Hindlimb muscle (tissue), 1 donor: ENCODE measurements at places on chromosomes 4 and X.
A peak's percentile ranks its signal among the peaks of the same experiment; 100 is the strongest.

- no peak for DNase-seq
These were observed 377 bp downstream of the CHRNA9 start for GRCh38 chr4:40335525-40335894.

DNA sequence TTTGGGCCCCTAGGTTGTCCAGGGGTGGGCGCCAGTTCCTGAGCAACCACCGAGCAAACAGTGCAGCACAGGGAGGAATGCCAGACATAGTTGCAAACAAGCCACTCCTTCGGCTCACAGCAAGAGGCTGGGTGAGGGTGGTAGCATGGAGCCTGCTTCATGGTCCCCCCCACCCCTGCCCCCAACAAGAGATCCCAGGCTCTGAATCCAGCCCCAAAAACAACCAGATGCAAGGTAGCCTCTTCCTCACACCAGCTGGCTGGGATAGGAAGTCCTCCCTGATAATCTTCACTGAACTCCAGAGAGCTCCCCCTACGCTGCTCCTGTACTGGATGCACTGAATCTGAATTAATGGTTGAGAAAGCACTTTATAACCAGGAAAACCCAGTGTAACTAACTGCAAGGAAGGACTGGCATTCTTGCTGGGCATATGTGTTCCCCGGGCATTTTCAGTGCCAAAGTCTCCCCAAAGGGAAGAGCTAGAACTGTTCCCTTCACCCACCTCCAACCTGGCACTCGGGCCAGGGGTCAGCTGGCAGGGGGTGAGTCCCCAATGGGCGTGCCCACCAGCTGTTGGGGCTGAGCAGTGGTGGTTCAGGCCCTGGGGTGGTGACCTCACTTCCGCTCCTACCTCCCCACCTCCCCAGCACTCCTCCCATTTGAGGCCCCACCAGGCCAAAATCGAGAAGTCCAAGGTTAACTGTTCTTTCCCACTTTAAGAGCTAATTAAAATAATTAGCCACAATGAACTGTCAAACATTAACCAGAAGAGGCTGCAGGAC lies 1.5 kb downstream of the ELF4 start:
- no peak for DNase-seq

GRCh38 chrX:12901486-12901885 lies 4.9 kb upstream of the TLR8 start:
- DNase-seq, result peak; percentile 35

GRCh38 chr4:90584051-90584450 lies 456.9 kb downstream of the CCSER1 start:
- DNase-seq, result no peak

DNA sequence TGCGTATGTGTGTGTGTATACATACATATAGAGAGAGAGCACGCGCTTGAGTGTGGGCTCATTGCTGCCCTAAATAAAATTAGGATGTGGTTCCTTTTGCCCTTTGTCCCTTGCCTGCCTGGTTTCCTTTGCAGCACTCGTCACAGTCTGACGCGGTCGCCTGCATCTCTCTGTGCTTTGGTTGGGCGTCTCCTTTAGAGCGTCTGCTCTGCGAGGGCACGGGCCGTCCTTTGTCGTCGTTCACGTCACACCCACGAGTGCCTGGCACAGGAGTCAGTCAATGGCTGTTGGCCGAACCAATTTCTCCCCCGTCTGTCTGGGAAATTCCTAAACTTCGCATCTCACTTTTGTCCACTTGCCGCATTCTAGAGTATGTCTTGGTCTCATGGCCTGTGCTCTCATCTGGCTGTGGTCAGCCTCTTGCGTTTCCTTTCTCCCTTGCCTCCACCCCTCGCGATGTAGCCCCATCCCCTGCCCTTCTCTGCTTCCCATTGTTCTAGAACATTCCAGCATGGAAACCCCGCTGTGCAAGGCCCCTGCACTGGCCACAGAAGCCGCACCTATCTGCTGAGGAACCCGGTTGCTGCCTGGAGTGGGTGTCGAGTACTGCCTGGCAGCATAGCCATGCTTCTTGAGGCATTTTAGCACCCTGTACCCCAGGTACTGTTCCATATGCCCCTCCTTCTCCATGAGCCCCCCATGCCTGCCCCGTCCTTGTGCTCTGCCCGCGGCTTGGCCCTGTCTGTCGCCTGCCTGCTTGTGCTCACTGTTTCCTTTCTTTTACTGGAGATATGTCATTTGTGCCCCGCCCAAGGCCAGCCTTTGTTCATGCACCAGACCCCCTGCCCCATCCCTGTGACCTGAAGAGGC lies 8.0 kb downstream of the MAEA start:
- DNase-seq, result no peak

- no peak for DNase-seq
These were observed 55.5 kb upstream of the FBXW7 start for GRCh38 chr4:152591396-152591795.

DNA sequence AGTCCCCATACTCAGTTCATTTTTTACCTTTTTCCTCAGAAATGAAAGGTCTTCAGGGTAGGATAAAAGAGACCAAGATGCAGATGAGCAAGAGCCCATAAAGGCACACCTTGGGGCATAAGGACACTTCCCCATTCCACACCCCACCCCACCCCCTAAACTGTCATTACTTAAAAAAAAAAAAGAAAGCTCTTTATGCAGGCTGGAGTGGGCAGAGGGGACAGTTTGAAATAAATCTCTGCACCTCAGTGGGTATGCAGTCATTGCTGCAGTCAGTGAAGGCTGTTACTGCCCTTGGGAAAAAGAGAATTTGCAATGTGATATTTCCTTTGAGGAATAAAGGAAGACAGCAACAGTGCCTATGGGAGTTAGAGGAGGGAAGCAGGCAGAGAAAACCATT lies 137.5 kb downstream of the ANK2 start:
- no peak for DNase-seq

DNA sequence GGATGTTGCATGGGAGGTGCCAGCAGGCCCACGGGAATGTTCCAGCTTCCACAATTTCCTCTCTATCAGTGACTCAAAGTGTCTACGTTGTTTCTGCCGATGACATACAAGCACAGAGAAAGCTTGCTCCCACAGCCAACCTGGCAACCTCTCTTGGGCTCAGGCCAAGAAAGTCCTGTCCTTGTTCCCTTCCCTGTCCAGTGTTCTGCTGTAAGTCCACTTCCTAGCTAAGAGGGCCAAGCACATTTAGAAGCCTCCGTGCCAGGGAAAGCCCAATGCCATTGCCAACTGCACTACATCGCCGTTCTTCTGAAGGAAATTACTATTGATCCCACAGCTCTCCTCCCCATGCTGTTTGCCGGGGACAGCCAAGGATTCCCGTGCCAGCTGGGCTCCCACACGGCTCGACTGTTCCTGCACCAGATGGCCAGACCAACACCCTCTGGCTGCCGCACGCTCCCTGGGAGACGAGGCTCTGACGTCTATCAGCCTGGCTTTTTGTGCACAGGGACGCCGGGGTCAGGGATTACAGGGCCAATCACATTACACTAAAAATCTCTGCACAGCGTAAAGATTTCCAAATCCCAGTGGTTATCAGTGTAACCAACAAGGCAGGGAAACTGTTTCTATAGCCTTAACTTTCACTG lies 284.0 kb downstream of the BCOR start:
- peak; percentile 43 for DNase-seq

DNA sequence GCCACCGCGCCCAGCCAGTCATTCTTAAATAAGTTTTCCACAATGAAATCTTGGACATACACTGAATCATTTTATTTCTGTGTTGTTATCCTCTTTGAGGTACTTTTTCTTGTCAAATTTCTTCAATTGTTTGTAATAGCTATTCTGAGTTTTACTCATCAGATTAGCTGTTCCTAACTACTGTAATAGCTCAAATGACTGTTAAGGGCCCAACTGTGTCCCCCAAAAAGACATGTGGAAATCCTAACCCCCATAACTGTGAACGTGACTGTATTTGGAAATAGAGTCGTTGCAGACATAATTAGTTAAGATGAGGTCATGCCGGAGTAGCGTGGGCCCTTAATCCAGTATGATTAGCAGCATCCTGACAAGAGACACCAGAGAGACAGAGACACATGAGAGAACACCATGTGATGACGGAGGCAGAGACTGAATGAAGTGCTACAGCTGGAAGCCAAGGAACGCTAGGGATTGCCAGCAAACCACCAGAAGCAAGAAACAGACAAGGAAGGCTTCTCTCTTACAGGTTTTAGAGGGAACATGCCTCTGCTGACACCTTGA lies 22.9 kb downstream of the ACOT9 start:
- DNase-seq, result no peak

- DNase-seq, result no peak
These were observed 1117.6 kb upstream of the PRKX start for GRCh38 chrX:4830880-4831557.

DNA sequence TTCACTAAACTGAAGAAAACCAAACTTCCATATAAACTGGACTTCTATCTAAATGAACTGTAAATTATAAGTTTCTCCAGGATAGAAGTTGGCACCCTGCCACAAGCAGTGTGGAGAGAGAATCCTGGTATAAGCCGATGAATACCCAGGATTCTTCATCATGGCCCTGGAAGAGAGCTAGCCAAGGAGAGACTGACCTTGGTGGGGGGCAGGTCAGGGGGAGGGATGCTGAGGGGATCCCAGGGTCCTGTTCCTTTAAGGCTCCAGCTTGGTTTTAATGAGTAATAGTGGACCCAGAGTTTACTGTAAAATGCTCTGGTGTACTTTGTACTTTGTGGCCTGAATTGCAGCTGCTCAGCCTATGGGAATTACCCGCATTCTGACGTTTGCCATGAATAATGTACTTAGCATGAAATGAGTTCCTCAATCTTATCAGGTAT lies 16.9 kb downstream of the RASSF6 start:
- DNase-seq, result no peak

GRCh38 chr4:65951177-65951576 lies 280.9 kb upstream of the EPHA5 start:
- no peak for DNase-seq

- DNase-seq, result no peak
These were observed 51.9 kb upstream of the XIAP start for GRCh38 chrX:123807835-123808416.

- no peak for DNase-seq
These were observed 223.1 kb downstream of the KDR start for GRCh38 chr4:54902271-54902670.

DNA sequence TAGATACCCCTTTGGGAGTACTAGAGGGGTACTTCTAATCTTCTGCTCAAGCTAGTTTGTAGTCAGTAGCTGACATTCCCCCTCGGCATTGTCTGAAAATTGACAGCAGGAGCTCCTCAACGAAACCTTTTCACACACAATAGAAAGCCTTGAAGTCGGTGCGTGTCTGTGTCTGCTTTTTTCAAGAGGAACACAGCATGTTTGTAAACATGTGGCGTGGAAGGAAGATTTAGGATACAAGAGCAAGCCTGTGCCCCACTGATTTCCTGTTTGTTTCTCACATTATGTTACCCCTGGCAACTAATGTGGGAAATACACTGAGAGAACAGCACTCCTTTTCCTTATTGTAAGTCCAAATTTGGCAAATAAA lies 252.6 kb downstream of the ANKRD50 start:
- peak; percentile 40 for DNase-seq

DNA sequence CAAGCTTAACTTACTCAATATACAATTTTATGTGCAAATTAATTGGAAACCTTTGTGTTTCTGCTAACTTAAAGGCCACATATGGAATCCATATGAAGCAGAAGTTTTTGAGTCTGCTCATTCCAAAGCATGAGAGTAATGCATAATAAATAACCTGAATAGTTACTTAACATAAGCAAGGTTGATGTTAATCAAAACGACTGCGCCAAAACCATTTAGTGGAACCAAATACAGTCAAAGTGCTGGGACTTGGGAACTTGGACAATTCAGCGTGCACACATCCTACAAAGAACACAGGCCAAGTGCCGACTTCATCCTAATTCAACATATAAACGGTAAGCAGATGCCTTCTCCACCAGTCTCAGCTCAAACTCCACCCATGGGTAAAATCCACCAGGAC lies 17.0 kb downstream of the TSPAN5 start:
- no peak for DNase-seq

DNA sequence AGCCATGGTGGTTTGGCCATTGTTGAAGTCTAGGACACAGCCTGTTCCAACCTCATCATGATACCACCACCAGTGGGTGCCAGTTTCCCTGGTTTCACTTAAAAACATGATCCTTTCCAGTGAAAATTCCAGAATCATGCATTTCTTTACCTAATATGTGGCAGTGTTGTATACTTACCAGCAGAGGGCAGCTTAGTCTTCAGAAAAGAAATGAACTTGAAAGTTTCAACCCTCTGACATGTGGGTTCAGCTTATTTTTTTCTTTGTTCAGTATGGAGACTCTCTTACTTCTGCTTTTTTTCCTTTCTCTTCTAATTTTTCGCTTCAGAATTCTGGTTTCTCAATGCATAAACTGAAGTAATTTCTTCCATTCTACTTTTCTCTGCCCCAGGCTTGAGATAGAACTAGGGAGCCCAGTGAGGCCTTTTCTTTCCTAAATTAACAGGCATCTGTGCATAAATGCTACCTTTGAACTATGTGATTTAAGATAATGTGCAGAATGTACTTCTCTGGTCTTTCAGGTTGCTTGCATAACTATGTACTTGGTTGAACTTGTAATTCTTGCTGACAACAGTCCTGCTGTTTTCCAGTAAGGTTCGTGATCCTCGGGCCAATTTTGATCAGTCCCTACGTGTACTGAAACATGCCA lies 10.7 kb downstream of the LIAS start:
- DNase-seq, result peak; percentile 63

- DNase-seq, result no peak
These were observed 31.1 kb downstream of the BMP15 start for GRCh38 chrX:50941638-50942037.

DNA sequence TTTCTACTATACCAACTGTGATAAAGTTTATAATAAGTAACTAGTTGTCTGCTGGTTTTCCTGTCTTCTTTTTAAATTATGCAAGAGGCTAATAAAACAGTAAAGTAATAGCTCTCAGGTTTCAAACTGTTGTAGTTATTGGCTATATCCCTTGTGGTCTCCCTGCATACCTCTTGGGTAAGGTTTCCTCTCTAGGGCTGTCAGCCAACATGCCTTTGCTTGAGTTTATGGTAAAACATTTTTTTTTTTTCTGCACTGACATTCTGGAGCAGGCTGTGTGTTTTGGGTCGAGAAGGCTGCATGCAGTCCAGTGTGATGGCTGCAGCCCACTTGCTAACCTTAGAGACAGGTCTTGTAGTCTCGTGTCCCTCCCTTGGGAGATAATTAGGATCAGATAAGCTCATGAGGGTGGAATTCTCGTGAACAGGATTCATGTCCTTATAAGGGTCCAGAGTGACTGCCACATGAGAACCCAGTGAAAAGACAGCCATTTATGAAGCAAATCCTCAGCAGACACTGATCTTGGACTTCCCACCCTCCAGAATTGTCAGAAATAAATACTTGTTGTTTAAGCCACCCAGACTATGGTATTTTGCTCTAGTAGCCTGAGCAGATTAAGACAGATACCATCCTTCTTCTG lies 831.2 kb downstream of the CCSER1 start:
- DNase-seq, result no peak
